T-helper 22 cell (primary cell): ENCODE measurements at places on chromosomes 1 and 21.

GRCh38 chr1:54701066-54701465, 14.6 kb upstream of the TTC4 start:
- DNase-seq: no peak

GRCh38 chr1:91557039-91557690, 56.5 kb downstream of the CDC7 start:
- no peak for DNase-seq

DNA sequence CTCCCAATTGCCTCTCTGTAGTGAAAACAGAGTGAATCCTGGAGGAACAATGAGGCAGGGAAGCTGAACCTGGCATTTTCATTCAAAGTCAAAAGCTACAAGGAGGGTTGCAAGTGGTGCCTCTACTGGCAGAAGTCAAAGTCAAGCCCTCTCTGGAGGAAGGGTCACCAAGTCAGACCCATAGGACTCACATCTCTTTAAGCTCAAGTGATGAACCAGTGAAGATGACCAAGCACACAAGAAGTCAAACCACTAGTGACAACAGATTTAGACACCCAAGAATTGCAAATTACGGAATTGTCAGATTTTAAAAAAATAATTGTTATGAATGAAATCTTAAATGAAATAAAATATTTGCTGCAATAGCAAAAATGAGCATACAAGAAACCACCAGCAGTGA, 81.1 kb upstream of the ATP1B1 start:
- DNase-seq: no peak

DNA sequence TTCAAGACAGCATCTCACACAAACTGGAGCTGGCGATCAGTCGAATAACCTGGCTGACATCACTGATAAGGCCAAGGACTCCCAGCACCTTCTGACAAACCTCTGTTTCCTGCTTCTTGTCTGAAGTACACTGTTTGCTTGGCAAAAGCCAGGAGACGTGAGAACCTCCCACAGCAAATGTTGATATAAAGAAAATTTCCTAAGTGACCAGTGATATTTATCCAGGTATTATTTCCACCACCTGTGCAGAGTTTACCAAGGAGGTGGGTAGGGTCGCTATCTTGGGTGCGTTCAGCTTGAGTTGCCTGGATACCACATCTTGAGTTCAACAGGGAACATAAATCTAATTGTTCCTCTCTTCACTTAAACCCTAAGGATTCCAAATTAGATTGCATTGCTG, 72.9 kb downstream of the SETD4 start:
- DNase-seq: no peak

DNA sequence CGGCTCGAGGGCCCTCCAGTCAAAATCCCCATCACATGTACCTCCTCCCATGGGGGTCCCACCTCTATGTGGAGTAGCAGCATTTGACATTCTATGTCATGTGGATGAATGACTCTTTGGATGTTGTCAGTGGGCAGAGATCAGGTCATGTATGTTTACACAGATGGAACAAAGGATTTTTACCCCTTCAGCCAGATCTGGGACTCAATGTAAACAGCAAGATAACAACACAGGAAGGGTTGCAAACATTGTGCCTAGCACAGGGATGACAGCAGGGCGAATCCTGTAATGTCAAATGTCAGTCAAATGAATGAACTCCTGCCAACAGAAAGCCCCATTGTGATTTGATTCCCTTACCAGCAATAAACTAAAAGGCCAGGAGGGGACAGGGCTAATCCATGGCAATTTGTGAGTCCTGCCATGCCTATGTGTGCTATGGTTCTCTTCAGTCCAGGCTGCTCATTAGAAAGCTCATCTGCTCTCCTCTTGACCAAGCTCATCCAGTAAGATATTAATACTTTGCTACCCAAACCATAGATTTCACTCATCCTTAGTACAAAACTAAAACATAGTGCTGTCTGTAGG, 60.3 kb downstream of the PGBD5 start:
- DNase-seq: no peak

GRCh38 chr1:200872446-200873115, at the start of gene GPR25:
Gene GPR25, plus strand, starts transcription at chr1:200872981. Its CDS starts 57 bp downstream, at chr1:200873038.
- no peak for DNase-seq

GRCh38 chr21:38490411-38491020, 7.8 kb downstream of the ERG start:
- DNase-seq: no peak

- DNase-seq: no peak
Observed at GRCh38 chr1:186461014-186461413, at the start of gene PDC. Gene PDC, minus strand, starts transcription at chr1:186461114. Its CDS starts 11,655 bp downstream, at chr1:186449459.

- no peak for DNase-seq
Observed at GRCh38 chr1:56820755-56821461, 1.7 kb upstream of the FYB2 start.

GRCh38 chr1:246768403-246769020, 44.3 kb downstream of the SCCPDH start:
- DNase-seq: no peak

DNA sequence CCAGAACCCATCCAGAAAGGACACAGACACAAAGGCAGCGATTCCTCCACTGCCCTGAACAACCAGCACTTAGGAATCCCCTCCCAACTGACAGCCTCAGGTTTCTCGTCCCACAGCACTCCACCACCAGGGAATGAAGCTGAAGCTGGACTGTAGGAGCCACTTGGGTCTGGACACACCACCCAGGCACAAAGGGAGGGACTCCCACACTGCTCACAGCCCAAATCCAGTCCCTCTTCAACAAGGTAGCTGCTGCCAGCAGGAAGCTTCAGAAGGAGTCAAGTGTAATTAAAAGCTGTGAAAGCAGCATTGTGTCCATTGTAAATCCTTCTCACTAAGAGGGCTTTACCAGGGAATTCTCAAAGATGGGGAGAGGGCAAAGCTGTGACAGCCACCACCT, 29.0 kb downstream of the LMX1A start:
- DNase-seq: no peak

DNA sequence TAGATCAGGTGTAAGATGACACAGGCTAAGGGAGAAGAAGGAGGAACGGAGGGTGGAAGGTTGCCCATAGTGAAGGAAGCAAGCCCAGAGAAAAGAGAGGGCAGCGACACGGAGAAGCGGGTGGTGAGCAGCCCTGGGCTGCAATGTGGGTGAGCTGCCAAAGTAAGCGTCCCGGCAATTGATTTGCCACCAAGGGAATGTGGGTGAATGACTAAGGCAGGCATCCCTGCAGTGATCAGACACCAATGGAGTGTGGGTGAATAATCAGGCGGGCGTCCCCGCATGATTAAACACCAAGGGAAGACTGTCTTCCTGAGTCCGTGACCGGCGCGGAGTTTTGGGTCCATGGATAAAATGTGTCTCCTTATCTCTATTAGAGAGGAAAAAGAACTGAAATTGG, 79.6 kb downstream of the UCHL5 start:
- DNase-seq: no peak

DNA sequence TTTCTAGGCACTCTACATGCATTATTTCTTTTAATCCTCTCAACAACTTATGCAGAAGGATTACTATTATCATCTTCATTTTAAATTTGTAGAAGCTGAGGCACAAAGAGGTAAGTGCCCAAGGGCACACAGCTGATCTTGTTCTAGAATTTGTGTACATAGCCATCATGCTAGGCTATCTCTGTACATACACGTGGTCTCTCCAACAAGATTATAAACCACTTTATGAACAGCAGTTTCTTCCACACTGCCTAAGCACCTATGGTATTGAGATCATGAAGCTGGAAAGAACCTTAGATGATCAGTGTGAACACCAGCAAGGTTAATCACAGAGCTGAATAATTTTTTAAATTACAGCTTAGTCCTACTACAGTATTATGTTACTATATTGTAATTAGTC, 28.9 kb downstream of the UCHL5 start:
- no peak for DNase-seq

GRCh38 chr1:45979778-45980176, 152.7 kb downstream of the PIK3R3 start:
- DNase-seq: no peak

DNA sequence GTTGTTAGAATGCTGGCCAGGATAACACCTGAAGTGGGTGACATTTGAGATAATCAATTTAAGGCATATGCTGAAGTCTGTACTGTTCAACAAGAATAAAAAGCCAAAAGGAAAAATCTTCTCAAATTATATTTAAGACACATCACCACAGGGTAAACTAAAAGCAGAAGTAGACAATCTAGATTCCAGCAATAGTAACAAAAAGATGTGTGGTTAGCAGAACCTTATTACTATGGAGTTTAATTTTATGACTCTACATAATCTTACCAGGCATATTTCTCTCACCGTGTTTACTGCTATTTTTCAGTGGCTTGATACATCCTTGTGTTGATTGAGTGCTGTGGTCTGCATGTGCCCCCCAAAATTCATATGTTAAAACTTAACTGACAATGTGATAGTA, 300.4 kb upstream of the ZP4 start:
- no peak for DNase-seq

GRCh38 chr1:8004803-8005573, 21.1 kb downstream of the ERRFI1 start:
- no peak for DNase-seq

- no peak for DNase-seq
Observed at GRCh38 chr1:22967833-22968232, 4.8 kb downstream of the LACTBL1 start.
